ENCODE measurements at places on chromosomes 7 and 10.

DNA sequence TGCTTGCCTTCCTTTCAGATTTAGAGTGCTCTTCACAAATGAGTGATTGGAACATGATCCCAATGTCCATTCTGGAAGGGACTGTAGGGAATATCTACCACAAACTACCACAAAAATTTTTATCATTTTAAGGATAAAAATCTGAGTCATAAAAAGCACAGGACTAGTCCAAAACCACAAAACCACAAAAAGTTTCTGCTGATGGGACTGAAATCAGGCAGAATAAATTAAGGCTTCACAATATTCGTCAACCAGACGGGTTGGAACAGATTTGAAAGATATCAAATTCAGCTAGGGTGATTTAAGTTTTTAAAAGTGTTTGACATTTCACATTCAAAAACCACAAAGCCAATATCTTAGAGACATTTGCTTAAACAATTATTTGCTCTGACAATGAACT is 100.1 kb upstream of the PTN start:
- DNase-seq = no peak

- DNase-seq = no peak
Observed at GRCh38 chr10:77160679-77161078, 476.9 kb downstream of the KCNMA1 start.

GRCh38 chr7:129006636-129007414 is 48.1 kb downstream of the TNPO3 start:
- no peak for DNase-seq

GRCh38 chr7:25722856-25723255 is 429.1 kb upstream of the NFE2L3 start:
- no peak for DNase-seq

DNA sequence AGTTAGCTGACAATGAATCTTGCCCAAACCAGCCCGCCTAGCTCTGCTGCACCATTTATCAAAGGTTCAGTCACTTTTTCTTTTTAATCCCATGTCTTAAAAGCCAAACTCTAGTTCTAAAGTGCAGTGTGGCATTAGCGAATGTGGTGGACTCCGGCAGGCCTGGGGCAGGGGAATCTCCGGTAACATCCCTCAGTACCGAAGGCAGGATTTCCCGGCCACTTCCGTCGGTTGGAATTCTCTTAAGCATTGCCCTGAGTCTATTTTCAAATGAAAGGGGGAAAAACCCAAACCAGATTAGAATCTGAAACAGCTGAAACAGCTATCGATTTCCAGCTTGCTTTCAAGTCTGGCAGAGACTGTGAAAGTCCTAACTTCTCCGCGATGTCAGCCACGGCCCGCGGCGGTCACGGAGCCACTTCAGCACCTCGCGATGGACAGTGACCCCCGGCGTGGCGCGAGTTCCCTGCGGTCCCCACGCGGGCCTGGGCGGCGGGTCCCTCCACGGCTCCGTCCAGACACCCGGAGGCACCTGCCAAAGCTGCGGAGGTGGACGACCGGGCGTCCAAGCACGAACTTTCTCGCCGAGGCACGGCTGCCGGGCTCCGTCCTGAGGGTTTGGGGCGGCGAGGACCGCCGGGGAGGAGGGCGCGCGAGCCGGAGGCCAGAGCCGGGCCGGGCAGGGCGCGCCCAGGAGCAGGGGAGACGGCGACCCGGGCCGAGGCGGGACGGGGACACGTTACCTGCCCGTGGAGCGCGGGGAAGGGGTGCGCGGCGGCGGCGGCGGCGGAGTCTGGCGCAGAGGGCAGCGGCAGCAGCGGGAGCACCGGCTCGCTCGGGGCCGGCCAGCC is 745 bp downstream of the TCERG1L start:
- no peak for DNase-seq

DNA sequence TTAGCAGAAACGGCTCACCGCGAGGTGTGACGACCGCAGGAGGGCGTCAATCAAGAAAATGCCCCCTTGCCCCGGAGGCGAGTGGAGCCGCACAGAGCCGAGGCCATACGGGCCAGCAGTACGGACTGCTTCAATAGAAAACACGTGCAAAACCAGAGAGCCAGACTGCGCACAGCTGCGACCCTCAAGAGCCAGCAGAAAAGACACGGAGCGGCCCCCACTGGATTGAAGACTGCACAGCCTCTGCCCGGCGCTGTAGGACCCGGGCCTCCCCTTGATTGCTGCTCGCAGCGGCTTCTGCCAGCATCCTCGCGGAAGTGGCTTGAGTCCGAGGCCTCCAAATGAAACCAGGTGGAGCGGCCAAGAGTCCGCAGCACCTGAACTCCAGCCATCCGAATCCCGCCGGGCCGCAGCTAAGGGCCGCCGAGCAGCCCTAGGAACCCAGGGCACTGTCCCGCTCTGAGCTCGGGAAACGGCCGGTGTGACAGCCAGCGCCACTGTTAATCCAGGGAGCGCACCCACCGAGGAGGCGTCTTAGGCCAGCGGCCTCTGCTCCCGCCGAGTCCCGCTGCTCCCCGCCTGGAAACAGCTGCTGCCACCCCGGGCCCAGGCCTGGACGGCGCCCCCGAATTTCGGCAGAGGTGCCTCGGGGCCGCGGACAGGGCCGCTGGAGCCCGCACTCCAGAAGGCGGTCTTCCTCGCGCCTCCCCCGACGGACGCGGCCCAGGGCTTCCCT is 660 bp upstream of the HHEX start:
- no peak for DNase-seq

DNA sequence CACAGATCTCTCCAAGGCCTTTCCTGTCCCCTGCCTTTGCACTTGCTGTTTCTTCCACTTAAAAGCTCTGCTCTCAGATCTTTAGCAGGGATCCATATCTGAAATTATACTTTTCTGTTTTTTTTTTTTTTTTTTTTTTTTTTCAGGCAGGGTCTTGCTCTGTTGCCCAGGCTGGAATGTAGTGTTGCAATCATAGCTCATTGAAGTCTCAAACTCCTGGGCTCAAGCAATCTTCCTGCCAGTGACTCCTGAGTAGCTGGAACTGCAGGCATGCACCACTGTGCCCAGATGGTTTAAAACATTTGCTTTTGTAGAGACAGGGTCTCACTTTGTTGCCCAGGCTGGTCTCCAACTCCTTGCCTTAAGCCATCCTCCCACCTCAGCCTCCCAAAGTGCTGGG is 5.0 kb upstream of the TSPAN15 start:
- no peak for DNase-seq

DNA sequence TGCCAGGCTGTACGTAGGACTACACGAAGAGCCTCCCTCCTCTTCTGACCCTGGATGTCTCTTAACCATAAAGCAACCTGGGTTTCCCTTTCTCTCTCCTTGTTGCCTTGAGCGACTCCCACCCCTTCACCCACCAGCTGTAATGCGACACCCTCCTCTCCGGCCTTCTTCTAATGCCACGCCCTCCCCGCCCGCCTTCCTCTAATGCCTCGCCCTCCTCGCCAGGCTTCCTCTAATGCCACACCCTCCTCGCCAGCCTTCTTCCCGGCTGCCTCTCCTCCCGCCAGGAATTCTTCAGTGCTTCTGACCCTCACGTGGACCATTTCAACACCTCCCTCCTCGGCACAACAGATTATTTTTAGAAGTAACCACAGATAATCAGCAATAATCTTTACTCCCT is 348.5 kb upstream of the SHH start:
- DNase-seq = no peak

- DNase-seq = no peak
Observed at GRCh38 chr10:108303149-108303548, 1138.6 kb upstream of the SORCS1 start.

DNA sequence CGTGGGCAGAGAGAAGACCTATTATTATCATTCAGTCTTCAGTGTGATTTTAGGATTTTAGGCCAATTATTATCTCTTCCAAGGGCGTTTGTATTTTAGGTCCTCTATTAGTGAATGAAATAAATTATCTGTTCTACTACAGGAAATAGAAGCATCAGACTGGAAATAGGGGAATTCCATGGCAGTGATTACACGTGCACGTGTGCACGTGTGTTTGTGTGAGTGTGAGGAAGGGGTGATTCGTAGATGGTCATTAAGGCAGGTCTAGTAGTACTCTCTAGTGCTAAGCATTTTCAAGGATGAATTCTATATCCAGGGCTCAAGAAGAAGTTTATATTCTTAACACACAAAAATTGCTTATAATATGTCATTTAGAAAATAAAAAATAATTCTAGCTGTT is 623.2 kb downstream of the GATA3 start:
- no peak for DNase-seq

GRCh38 chr7:51031216-51031615 is 248.5 kb upstream of the GRB10 start:
- DNase-seq = no peak

- no peak for DNase-seq
Observed at GRCh38 chr7:134842886-134843430, 63.5 kb downstream of the CALD1 start.

- DNase-seq = no peak
Observed at GRCh38 chr7:90726623-90727022, 130.5 kb downstream of the CDK14 start.

- no peak for DNase-seq
Observed at GRCh38 chr10:64508029-64508661, 986.9 kb downstream of the REEP3 start.

DNA sequence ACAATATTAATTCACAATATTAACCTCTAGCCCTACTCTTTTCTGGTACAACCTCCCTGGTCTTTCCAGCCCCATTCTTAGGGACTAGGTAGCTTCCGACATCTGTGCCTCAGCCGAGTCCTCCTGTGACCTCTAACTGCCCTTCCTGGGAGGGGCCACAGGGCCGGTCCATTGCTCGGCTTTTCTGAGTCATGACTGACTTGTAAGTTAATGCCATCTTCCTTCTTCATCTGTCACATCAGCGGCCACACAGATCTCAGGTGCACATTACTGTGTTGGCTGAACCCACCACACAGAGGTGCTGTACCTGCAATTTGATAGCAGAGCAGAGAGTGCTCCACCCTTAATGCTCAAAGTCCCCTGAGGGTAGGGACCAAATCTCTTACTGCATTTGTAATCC is 4.1 kb upstream of the CPA4 start:
- DNase-seq = no peak

DNA sequence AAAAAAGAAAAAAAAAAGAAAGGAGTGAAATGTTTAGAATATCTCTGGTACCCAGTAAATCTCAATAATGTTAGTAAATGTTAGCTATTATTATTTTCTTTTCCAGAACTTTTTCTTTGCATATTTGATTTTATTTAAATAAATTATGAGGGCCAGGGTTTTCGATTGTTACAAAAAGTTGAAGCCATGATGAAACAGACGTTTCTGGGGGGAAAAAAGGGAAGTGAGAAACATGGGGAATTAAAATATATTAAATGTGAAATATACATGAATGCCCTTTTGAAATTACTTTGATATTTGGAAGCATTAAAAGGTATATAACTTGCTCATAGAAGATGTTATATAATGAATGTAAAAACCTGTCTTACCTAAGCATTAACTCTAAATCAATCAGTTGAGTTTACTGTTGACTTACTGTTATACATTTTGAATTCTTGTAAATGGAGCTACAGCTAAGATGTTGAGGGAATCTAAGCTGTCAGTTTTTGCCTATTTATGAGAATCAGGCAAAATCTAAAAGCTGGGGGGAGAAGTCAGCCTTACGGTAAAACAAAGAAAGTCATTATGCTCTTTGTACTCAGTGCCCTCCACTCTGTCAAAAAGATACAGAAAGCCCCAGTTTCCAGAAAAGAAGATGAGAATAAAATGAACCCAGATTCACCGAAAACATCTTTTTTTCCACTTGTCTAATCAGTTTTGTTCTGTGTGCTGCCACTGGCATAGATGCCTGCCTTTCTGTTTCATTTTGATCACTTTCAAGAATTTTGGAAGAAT is 30.0 kb upstream of the KDM7A start:
- no peak for DNase-seq

- no peak for DNase-seq
Observed at GRCh38 chr10:46033602-46034011, 3.2 kb upstream of the NCOA4 start.

GRCh38 chr10:71358277-71358676 is 38.4 kb upstream of the CDH23 start:
- DNase-seq = no peak

GRCh38 chr7:73851410-73852338 is 9.3 kb upstream of the TMEM270 start:
- DNase-seq = no peak

- no peak for DNase-seq
Observed at GRCh38 chr7:100010901-100011300, 4.5 kb upstream of the ZKSCAN1 start.

- DNase-seq = peak; percentile 38
Observed at GRCh38 chr7:2019711-2020511, 212.8 kb downstream of the MAD1L1 start.

DNA sequence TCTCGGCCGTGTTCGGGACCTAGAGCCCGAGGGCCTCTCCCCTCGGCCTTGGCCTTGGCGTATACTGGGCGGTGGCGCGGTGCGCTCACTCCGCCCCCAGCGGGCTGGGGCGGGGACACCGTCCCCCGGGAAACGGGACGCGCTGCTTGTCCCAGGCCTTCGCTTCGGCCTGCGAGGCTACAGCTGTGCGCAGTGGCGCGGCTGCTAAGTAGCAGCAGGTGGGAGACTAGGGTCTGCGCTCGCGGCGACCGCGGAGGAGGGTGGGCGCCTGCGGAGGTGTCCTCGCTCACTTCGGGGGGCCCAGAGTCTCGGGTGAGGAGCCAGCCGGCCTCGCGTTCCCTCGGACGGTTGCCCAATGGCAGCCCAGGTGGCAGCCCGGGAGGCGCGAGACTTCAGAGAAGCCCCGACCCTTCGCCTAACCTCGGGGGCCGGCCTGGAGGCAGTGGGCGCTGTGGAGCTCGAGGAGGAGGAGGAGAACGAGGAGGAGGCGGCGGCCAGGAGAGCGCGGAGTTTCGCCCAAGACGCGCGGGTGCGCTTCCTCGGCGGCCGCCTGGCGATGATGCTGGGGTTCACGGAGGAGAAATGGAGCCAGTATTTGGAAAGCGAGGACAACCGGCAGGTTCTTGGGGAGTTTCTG is at the start of gene DNAH11:
Gene DNAH11 (plus strand): TSS at position 149 of the 637 bp plus-strand sequence. CDS start 207 bp downstream, at position 356.
- DNase-seq = no peak

GRCh38 chr10:32317795-32318357 is 29.1 kb downstream of the EPC1 start:
- DNase-seq = no peak

DNA sequence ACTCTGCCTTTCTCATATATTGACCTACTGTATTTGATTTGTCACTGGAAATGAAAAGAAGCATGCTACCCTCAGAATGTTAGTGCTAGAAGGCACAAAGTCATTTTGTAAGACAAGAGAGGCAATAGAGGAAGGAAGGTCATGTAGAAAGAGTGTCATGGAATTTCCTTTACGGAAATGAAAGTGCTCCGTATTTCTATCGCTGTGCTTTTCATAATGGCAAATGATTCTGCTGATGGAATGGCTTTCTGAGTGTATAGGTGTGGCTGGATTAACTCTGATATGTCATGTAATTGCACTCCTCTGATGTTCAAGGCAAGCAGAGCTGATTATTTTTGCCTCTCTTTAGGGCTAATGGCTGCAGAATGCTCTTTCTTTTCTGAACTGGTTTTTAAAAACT is 15.5 kb upstream of the STEAP4 start:
- no peak for DNase-seq

- DNase-seq = no peak
Observed at GRCh38 chr10:71621231-71622153, 98.1 kb downstream of the C10orf105 start.

GRCh38 chr10:49592726-49593563 is 17.2 kb upstream of the SLC18A3 start:
- DNase-seq = peak; percentile 28

GRCh38 chr7:69825113-69825972 is 227.1 kb downstream of the AUTS2 start:
- DNase-seq = peak; percentile 41
